CD4-positive, alpha-beta memory T cell (primary cell): ENCODE measurements at places on chromosomes 1 and 21.
A peak's percentile ranks its signal among the peaks of the same experiment; 100 is the strongest.

- DNase-seq, result peak; percentile 1
Observed at GRCh38 chr1:65149351-65150107, 1.5 kb downstream of the AK4 start.

DNA sequence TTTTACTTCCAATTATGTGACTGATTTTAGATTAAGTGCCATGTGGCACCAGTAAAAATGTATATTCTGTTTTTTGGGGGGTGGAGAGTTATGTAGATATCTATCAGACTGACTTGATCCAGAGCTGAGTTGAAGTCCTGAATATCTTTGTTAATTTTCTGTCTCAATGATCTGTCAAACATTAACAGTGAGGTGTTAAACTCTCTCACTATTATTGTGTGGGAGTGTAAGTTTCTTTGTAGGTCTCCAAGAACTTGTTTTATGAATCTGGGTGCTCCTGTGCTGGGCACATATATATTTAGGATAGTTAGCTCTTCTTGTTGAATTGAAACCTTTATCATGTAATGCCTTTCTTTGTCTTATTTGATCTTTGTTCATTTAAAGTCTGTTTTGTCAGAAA is 276.5 kb upstream of the USP25 start:
- DNase-seq, result no peak

DNA sequence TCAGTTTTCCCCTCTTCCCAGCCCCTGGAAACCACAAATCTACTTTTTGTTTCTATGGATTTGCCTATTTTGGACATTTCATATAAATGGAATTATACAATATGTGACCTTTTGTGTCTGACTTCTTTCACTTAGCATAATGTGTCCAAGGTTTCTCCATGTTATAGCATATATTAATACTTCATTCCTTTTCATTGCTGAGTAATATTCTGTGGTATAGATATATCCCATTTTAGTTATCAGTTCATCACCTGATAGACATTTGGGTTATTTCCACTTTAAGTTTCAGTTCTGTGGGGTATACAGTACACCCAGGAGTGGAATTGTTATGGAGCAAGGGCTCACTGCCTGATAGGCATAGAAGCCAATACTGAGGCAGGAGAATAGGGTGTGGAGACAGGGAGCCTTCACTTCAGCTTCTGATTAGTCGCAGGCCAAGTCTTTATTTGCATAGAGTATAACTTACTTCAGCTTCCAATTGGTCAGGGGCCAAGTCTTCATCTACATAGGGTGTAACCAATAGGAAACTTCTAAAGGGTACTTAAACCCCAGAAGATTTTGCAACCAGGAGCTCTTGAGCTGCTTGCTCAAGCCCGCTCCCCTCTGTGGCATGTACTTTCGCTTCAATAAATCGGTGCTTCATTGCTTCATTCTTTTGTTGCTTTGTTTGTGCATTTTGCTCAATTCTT is 8.3 kb upstream of the NVL start:
- no peak for DNase-seq

DNA sequence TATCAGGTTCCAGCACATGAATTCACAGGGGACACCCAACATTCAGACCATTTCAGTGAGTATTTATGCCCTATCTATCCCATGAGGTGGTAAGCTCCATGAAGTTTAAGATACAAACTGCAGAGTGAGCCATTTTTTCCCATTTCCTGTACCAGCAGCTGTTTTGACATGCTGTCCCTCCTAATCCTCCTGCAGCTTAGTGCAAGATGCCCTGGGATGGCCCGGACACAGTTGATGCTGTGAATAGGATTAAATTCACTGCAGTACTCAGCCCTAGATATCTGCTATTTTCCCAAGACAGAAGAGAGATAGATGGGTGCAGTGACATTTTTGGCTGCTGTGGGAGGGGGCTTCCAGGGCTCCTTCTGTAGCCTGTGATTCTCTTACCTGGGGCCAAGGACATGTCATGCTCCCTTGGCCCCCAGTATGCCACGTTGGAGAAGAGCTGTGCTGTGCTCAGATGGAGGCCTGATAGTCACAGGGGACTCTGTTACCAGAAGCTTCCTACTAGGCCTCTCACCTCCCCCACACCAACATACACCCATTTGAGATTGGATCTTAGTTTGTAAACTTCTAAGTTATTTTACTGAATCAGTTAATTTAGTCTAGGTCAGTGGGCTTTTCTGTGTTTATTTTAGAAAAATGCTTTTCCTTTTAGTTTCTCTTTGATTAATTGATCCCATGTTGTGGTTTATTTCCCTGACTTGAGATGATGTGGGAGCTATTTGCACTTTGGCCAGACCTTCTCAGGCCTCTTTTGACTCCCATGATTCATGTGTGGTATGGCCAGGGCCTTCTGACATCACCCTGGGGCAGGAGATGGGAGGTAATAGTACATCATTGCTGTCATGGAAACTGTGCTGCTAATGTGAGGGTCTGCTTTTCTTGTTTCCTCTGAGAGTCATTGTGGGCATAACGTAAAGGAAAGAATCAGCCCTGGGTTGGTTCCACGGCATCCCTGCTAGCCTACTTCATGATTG is 92.6 kb downstream of the ST3GAL3 start:
- no peak for DNase-seq

DNA sequence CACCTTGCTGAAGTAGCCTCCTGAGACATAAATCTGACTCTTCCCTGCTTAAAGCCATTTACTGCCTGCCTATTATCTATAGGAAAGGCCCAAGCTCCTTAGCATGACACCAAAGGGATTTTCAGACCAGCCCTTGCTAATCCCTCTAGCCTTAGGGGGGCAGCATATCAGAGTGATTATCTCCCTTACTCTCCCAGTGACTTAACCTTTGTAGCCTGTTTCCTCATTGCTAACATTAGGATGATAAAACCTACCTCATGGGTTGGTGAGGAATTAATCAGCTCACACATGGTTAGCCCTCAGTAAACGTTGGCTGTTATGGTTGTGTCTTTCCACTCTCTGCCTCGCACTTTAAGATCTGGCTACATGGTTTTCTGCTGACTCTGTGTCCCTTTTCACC is 70.1 kb downstream of the ROR1 start:
- no peak for DNase-seq
